COR-L47 (cell line): ENCODE measurements at places on chromosomes 12 and 14.

- DNase-seq, result no peak
Measured at GRCh38 chr12:41103614-41104013, 84.5 kb upstream of the PDZRN4 start.

DNA sequence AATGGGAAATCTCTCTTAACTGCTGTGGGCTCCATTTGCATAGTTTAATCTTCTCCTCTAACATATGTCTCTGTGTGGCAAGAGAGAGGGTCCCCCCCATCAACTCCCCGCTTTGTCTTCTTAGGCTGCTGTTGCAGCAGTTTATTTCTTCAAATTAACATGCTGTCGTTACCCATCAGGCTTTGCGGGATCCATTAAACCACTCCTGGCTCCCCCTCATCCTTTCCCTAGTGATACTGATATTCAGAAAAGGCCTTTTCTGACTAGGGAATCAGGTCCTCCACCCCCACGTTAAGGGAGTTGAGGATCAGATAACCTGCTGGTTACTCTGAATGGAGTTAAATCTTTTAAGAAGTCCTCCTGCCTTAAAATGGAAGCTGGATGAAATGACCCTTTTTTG lies 15.2 kb downstream of the GPR84 start:
- DNase-seq, result no peak

GRCh38 chr14:45249856-45250575 lies 3.0 kb downstream of the MIS18BP1 start:
- no peak for DNase-seq

DNA sequence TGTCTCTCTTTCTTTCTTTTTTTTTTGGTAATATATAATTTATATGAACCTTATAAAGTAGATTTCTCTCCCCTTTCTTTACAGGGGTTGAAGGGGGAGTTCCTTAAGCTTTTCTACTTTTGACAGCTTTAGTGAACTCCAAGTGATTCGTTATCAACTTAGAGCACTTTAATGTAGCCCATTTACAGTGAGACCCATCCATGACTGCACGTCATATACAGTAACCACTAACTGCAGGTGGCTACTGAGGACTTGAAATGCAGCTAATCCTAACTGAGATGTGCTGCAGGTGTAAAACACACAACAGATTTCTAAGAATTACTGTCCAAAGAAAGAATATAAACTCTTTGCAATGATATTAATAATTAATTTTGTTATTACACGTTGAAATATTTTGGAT lies 582 bp downstream of the LRRIQ1 start:
- DNase-seq, result no peak

GRCh38 chr12:50123203-50123602 lies 11.2 kb downstream of the COX14 start:
- DNase-seq, result no peak

DNA sequence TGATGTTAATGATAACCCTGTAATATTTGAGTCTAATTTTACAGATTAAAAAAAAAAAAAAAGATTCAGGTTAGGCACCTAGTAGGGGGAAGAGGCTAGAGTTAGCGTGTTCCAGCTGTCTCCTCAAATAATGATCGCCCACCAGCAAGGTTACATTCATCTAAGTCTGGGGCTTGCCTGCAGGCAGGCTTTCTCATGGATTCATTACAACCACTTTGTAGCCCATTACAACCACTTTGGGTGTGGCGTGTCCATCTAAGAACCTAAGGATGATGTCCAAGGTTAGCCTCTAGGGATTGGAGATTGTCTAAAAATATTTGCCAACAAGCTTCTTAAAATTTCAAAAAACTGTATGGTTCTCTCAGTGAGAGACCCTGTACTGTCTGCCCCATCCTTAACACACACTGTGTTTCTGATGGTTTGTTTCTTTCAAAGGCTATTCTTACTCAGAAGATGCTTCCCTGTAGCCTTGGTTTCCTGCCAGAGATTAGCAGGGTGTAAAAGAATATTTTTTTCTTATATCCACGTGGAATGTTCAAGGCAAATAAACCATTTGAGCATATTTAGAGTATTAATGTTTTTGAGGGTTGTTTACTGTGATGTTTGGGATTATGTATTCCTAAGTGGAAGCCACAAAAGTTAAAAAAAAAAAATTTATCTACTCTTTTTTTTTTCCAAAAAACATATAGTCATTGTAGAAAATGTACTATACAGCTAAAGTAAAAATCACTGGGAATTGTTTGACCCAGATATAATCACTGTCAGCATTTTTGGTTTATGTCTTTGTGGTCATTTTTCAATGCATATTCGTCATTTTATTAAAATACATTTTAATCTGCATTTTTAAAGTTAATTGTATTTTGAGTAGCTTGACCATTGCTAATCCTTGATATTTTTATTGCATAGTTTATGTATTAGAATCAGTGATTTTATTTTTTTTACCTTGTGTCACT lies 1.7 kb downstream of the DYNC1H1 start:
- no peak for DNase-seq
